ENCODE measurements at places on chromosomes 3 and 15.

GRCh38 chr15:60634815-60635214 lies 155.9 kb upstream of the ICE2 start:
- DNase-seq: peak; percentile 46

DNA sequence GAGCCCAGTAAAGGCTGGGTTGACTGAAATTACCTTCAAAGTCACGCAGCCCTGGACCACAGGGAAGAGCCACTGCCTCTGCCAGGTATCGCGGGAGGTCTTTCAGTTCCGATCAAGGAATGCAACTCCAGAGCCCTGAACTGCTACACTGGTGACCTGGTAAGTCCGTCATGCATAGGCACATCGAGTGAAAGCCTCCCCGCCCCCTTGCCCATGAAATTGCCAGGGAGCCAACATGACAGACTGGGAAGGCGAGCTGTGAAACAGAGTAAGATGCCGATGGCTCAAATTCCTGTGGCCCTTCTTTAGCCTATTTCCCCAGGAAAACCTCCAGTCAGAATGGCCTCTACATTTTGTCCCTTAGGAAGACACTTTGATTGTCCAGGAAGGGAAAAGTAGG lies 2.3 kb upstream of the GP5 start:
- DNase-seq: no peak

DNA sequence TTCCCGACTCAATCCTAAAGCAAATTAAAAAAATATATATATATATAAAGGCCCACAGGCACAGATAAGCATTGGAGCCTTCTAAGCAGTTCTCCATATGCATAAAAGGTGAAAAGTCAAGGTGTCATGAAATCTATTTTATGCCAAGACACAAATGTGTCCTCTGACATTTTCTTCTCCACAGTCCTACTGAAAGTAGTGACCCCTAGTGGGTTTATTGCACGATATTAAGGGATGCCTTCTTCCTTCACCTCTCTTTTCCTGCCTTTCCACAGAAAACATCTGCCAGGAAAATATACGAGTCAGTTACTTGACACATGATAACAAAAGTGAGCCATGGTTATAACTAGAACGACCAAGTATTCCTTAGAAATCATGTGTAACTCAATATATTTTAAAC lies 303.2 kb downstream of the TIGIT start:
- DNase-seq: no peak

DNA sequence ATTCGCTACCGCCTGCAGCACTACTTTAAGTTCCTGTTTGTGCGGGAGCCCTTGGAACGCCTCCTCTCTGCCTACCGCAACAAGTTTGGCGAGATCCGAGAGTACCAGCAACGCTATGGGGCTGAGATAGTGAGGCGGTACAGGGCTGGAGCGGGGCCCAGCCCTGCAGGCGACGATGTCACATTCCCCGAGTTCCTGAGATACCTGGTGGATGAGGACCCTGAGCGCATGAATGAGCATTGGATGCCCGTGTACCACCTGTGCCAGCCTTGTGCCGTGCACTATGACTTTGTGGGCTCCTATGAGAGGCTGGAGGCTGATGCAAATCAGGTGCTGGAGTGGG lies 995 bp downstream of the CHST14 start:
- DNase-seq: peak; percentile 17

DNA sequence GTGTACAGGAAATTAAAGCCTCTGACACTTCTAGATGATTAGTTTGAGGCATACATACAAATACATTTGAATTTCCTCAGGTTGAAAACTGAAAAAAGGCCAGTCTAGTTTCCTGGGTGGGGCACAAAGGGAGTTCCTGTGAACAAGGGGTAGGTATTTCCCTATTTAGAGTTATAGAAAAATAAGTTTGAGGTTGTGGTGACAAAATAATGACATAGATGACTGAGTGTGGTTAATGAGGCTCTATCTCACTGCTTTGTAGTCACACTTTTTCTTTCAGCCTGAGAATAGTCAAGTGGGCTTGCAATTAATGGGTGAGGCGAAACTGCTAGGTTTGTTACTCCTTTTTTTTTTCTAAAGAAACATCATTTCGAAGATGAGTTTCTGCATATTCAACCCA lies 4.3 kb downstream of the SLCO3A1 start:
- DNase-seq: no peak

DNA sequence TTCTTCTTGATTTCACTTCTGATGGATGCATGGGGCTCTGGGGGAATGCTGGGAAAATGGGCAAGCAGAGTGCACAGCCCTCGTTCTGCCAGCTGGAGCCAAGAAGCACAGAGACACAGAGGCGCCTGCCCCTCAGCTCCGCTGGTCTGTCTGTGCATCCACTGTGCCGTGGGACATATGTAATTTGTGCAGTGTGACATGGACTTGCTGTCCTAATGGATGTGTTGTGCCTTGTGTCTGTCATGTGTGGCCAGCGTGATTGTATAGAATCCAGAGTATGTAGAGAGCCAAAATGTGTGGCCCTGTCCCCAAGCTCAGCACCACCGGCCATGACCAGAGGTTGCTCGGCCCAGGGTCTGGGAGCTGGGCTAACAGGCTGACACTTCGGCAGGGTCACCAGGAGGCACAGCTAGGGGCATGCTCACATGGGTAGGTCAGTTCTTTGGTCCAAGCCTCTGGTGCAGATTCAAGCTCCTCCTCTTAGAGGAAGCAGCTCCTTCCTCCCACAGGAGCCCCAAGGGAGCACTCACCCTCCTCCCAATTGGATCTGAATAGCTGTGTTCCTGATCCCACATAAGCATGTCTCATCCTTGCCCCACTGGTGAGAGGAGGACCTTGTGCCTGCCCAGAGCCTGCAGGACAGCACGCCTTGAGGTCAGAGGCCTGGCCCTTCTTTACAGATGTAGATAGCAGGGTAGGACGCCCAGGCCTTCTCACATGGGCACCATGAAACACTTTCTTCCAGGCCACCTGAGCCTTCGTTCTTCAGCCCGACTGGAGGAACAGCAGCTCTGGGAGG lies 100.8 kb upstream of the ABHD17C start:
- no peak for DNase-seq

GRCh38 chr3:169542331-169542751 lies 121.2 kb downstream of the MECOM start:
- peak; percentile 3 for DNase-seq

- DNase-seq: no peak
Observed at GRCh38 chr3:161695811-161696210, 199.2 kb downstream of the OTOL1 start.

GRCh38 chr3:24936574-24936973 lies 441.9 kb upstream of the THRB start:
- no peak for DNase-seq

GRCh38 chr3:3578718-3579117 lies 220.5 kb upstream of the LRRN1 start:
- no peak for DNase-seq
